ENCODE measurements at places on chromosomes 1 and 21. TPM values are rescaled to one million over a fixed set of nuclear protein-coding genes. Genes with fewer than 3 reads are reported as not detected.

Gene GUCA2B
- not detected for total RNA-seq

- DNase-seq, result no peak
Measured at GRCh38 chr1:229371624-229372023, 28.8 kb upstream of the CCSAP start.

- no peak for DNase-seq
Measured at GRCh38 chr1:58454385-58454784, 92.1 kb downstream of the OMA1 start.

- no peak for DNase-seq
Measured at GRCh38 chr1:154104433-154105082, 50.3 kb downstream of the NUP210L start.

GRCh38 chr21:29677326-29677725 is 262.5 kb downstream of the GRIK1 start:
- DNase-seq, result no peak

DNA sequence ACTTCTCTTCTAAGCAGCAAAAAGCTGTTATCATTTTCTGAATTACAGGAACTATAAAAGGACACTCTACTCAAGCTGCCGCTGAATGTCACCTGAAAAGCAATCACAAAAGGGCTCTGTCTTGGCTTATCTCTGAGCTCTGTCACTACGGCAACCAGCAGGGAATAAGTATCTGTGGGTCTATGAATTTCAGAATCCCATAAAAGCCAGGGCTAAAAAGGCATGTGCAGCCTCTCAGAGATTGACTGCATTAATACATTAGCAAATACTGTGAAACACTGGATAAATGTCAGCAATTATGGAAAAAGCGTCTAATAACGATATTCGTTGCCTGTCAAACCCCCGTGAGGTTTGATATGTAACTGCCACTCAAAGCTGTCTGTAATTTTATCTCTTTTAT is 210.2 kb upstream of the DMRTA2 start:
- DNase-seq, result no peak

- DNase-seq, result no peak
Measured at GRCh38 chr21:42766739-42767560, 112.4 kb downstream of the WDR4 start.

- DNase-seq, result no peak
Measured at GRCh38 chr1:7119156-7119555, 333.9 kb downstream of the CAMTA1 start.

GRCh38 chr1:44261171-44261817 is 48.0 kb downstream of the DMAP1 start:
- no peak for DNase-seq

- DNase-seq, result no peak
Measured at GRCh38 chr1:233340966-233341516, 13.5 kb downstream of the MAP3K21 start.

Gene TCHH
- 0.06 TPM for total RNA-seq

DNA sequence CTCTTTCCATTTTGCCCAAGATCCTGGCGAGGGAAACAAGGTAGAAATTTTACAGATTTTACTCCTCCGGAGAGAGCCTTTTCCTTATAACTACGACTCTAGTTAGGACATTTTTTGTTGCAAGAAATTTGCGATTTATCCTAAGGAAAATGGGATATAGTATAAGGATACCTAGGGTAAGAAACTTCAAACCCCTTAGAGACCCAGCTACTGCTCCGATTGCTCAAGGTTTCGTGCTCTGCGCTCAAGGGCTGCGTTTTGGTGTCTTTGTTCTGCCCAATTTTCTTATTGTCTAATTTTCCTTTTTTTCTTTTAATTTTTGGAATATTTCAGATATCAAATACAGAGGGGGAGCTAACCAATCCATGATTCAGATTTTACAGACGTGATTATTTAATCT is 1.5 kb downstream of the TTC3 start:
- DNase-seq, result no peak

DNA sequence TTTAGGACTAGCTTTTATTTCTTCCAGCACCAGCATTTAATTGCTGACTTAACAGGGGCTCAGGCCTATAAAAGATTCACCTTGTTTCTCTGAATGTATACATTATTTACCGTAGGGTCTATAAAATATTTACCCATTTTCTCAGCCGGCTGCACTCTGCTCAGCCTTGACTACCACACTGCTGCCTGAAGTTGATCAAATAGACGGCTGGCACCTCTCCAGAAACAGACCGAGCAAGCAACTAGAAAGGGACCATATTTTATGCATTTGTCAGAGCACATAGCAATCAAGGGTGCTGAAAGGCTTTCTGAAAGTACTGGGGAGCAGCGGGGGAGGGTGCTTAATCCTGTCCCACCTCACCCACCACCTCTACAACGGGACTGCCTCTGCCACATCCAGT is 64.7 kb upstream of the FGGY start:
- no peak for DNase-seq

Gene NUDT17
- total RNA-seq, result 2.7 TPM

Gene LENEP
- total RNA-seq, result 0.85 TPM

Gene ZCCHC17
- total RNA-seq, result 23.1 TPM

DNA sequence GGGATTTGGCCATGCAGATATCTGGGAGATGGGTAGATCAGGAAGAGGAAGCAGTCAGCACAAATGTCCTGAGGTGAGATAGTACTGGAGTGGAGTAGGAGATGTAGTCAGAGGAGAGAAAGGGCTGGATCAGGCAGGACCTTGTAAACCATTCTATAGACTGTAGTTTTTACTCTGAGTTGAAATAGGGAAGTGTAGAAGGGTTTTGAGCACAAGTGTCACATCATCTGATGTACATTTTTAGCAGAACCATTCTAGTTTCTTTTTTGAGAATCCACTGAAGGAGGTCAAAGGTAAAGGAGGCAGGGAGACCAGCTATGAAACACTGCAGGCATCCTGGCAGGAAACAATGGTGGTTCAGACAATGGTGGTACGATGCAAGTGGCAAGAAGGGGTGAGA is 194.6 kb upstream of the RRP15 start:
- DNase-seq, result no peak

Gene RASAL2
- total RNA-seq, result not detected

Gene PTAFR
- 0.20 TPM for total RNA-seq

DNA sequence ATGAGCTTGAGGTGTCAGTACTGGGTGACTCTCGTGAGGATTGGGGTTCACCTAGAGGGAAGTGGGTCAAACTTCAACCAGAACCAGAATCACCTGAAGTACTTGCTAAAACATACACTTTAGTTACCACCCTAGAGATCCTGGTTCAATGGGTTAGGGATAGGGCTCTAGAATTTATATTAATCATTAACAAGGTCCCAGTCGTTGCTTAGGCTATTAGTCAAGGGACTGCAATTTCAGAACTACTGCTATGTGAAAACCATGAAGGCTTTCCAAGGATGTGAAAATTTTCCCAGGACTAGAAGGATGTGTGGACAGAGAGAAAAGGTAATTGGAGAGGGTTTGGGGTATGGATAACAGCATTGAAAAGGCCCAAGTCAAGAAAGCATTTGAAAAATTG is 162.6 kb downstream of the GRIK1 start:
- no peak for DNase-seq

Gene FGR
- total RNA-seq, result not detected

DNA sequence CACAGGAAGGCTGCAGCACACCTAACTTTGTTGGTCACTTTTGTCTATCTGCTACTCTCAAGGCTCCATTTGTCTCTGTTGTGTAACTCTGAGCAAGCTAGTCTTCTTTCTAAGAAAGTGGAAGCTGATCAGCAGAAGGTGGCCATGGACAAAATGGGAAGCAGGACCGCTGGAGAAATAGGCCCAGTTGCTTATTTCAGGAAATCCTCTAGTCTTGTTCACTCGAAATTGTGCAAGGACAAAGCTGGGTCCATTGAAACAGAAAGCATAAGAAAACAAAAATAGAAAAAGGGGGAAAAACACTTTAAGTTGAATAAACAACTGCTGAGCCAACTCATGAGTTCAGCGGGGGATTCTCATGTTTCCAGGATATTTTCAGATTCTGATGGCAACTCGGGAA is 150.1 kb downstream of the PBX1 start:
- no peak for DNase-seq

DNA sequence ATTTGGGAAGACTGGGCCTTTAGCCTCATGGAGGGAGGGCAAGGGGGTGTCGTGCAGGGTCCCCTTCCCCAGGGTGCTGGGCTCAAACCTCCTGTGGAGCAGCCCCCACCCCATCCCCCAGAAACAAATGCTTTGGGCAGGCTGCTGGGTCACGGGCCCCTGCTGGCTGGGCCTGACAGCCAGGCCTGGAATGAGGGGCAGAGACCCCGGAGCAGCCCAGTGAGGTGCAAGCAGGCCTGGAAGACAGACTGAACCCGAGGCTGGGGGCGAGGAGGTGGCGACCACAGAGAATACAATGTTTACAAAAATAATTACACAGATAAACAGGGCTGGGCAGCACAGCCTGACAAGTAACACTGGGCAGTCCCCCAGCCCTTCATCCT is 5.3 kb downstream of the CCDC24 start:
- no peak for DNase-seq

DNA sequence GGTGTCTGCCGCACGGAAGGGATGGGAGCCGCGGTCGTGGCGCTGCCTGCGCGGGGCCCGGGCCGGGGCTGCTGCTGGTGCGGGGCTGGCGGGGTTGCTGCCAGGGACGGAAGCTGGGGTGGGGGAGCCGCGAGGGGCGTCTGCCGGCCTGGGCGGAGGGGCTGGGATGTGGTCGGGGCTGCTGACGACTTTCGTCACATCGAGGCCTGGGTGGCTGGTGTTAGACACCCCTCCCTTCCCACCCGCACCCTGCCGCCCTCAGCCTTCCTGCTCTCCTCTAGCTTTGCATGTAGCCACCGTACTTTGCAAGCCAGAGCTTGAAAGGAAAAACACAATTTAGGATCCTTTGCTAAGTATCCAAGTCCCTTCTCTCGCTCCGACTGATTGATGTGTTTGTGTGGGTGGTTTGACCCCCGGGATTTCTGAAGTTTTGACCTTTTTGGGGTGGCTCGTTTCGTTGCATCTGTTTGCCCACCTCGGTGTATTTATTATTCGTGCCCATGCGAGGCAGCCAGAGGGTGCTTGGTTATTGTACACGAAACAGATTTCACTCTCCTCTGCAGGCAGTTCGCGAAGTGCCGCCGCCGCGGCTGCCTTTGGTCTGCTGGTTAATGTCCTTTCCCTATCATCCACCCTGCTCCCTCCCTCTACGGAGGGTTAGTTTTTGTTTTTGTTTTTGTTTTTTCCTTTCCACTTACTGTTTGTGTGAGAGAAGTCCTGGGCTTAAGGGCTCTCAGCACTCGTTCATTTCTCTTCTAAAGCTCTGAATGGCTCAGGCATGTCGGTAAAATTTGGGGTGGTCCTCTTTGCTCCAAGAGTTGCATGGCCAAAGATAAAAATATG is 868 bp downstream of the C1orf21 start:
- DNase-seq, result peak; percentile 47

Gene FNBP1L
- 0.40 TPM for total RNA-seq

DNA sequence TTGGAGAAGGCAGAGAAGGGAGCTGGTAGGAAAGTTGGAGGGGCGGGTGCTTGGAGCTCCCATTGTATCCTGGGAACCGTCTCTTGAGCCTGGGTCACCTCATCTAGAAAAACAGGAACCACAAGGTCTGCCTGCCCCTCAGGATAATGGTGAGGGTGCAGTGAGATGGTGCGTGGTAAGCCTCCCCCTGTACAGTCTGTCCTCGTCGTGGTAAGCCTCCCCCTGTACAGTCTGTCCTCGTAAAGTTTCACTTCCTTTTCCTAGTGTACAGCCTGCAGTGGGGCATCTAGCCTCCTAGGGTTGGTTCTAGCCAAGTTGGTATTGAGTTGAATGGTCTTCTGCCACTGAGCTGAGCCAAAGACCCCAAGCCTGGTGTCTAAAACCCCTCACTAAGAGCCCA is 66.5 kb upstream of the IGSF21 start:
- DNase-seq, result no peak

DNA sequence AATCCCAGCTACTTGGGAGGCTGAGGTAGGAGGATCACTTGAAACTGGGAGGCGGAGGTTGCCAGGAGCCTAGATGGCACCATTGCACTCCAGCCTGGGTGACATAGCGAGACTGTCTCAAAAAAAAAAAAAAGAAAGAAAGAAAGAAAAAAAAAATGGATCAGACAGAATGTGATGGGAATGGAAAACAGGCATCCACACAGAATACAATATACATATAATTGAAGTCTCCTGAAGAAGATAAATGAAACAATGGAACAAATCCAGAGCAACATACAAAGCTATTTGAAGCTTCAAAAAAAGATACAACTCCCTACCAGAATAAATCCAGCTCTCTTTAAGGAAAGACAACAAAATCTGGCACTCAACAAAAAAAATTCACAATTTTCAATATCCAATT is 10.9 kb upstream of the EGLN1 start:
- DNase-seq, result no peak

Gene CFAP74
- not detected for total RNA-seq

DNA sequence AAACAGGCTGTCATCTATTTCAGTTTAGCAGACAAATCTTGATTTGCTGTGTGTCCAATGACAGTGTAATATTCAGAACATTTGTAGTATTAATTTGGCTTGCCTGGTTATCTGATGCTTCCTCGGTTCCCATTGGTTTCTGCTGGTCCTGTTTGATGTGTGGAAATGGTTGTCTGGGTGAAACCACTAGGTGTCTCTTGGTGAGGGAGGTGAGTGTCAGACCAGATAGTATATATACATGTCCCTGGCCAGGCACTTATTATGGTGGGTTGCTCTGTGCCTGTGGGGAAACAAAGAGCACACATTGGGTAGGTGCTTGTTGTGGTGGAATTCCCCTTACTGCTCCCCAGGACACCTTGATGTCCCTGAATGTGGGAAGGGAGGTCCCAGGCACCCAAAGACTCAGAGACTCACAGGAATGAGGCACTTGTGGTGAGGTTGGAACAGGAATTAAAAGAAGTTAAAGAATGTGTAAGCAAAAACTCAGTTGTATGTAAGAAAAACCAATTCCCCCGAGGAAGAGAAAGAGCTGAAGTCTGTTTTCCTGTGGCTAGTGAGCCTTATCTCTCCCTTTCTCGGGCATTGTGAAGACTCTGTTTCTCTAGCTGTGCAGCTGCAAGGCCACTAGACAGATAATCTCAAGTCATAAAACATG is 1519.1 kb downstream of the BRINP3 start:
- DNase-seq, result no peak

Gene AMY2A
- not detected for total RNA-seq

DNA sequence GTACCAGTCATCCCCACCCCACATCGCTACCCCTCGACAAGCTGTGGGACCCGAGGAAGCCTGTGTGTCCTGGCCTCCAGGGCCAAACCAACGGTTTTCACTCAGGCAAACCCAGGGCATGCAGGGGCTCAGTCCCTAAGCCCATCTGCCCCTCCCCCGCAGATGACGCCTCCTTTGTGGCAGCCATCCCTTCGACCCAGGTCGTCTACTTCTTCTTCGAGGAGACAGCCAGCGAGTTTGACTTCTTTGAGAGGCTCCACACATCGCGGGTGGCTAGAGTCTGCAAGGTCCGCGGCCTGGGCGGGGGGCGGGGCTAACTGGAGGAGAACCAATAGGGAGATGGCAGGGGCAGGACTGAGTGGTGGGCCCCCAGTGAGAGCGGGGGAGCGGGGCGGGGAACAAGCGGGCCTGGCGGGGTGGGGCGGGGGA is 7.4 kb downstream of the SEMA4A start:
- peak; percentile 66 for DNase-seq

Gene OR2L2
- 0.19 TPM for total RNA-seq
